ENCODE measurements at places on chromosomes 12 and 14.

DNA sequence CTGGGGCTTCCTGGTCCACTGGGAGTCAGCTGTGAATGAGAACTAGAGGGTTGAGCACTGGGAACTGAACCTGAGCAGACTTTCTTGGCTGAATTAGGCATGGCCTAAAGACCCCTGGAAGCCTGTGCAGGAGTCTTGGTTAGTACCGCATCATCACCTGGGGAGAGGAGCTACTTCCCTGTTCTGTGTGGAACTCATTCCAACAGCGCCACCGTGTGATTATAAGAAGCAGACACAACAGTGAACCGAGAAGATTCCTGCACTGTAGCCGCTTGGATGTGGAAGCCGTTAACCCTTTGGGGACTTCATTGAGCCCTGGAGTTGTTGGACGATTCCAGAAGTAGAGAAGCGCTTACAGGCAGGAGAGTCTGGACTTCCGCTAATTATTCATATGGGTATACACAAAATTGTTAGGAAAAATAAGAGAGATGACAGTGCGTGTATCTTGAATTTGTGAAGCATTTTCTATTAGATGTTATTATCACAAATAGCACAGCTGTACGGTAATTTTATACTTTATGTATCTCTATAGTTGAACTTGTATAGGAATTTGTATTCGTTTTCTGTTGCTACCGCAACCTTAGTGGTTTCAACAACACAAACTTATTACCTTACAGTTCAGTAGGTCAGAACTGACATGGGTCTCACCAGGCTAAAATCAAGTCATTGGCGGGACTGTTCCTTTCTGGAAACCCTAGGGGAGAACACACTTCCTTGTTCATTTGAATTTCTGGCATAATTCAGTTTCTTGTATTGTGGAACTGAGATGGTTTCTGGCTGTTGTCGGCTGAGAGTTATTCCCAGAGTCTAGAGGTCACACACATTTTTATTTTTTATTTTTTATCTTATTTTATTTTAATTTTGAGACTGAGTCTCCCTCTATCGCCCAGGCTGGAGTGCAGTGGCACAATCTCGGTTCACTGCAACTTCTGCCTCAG is 100.7 kb downstream of the C2CD5 start:
- DNase-seq, result no peak

DNA sequence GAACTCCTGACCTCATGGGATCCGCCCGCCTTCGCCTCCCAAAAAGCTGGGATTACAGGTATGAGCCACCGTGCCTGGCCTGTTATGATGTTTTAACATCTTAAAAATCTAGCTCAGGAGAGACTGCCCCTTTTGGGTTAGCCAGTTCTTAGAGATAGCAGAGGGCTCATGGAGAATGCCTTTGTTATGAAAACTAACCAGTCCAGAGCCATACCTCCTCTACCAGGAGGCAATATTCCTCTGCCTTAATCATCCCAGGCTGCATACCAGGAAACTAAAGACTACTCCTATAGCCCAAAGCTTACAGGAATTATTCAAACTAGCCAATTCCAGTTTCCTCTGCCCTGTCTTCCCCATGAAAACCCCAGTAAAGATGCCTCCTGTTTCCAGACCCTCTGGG is 96.0 kb upstream of the MDM1 start:
- no peak for DNase-seq

GRCh38 chr12:68771223-68771925 is 25.4 kb downstream of the SLC35E3 start:
- no peak for DNase-seq

DNA sequence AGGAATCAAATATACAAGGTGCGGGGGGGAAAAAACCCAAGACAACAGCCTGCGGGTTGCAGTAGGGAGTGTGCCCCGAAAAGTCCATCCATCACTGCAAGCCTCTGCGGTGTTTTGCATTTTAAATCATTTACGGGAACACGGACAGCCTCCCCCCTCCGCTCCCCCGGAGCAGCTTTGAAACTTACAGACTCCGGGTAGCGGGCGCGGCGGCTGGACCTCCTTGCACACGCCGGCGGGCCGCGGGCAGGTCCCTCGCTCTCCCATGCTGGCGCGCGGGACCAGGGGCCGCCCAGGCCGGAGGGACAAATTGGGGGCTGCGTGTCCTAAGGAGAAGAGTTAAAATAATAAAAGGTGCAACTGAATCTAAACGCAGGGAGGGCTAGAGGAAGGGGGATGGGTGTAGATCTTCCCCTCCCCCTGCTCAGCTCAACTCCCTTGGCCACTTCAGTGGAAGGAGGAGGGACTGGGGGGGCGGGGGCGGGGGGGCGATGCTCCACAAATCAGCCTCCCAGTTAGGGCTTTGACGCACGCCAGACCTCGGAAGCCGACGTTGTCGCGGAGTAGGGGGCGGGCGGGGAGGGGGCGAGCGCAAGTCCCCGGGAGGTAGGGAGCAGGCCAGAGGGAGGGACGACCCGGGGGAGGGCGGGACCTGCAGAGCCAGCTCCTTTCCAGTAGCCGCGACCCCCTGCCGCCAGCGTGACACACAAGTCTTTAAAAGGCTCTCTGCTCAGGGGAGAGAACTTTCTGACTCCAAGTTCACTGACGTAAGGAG is at the start of gene KCNJ8:
Gene KCNJ8 (minus strand): TSS at position 349 of the 775 bp plus-strand sequence. CDS start 1,090 bp downstream, outside the sequence.
- no peak for DNase-seq

DNA sequence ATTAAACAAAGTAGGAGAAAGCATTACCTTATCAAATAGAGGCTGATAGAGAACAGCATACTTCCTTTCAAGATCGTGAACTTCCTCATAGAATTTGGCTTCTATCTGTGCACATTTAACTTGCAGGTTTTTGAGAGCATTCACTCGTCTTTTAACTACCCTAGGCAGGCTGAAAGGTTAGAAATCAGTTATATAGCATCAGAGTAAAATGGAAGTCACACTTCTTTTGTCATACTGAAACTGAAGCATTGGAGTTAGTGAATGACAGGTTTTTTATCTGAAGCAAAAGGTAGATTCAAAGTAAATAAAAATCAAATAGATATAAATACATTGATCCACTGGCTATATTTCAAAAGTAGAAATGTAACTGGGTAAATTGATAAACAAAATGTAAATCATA is 24.4 kb downstream of the NAP1L1 start:
- no peak for DNase-seq

DNA sequence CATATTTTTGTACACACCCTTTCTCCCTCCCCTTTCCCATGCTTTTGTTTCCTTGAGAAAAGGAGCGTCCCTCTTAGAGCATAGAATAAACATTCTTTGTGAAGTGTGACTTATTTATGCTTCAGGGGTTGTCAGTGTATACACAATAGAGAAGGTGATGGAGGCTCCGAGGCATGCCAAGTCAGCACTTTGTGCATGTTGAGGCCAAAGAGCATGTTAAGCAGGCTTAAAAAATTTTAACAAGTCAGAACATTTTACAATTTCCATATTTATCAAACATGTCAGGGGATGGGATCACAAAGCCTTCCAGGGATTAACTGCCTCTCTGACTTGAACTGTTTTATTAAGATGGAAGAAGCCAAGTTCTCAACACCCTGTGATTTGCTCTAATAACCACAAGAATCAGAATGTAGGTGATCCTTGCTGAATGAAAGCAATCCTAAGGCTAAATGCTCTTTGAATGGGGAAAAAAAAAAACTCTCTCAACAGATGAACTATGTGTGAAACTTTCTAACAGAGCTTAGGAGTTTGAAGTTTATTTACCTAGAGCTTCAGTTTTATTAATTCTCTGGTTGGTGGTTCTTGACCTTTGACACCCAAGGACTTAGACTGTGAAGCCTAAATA is 223.1 kb downstream of the RAD51B start:
- DNase-seq, result no peak

DNA sequence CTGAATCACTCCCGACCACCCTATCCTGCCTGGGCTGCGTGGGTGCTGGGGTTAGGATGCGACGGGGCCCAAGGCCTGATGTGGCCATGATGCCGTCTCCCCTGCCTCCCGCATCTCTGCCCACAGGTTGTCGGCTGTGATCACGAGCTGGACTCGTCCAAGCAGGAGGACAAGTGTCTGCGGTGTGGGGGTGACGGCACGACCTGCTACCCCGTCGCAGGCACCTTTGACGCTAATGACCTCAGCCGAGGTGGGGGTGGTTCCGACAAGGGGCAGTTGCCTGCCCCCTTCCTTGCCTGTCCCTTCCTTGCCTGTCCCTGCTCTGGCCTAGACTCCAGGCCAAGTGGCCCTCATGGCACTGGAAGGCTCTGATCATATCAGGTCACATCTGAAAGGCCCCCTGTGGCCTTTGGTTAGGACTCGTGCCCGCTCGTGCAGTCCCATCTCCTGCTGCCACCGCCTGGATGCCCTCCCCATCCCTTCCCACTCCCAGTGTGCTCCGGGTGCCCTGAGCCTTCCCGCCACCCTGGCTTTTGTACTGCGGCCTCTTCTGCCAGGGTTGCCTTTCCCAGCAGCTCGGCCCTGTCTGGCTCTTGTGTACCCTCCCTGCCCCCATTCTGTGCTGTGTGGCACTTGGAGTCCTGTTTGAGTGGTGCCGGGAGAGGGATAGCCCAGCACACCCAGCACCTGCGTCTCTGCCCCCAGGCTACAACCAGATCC is 13.6 kb downstream of the PAPLN start:
- no peak for DNase-seq

DNA sequence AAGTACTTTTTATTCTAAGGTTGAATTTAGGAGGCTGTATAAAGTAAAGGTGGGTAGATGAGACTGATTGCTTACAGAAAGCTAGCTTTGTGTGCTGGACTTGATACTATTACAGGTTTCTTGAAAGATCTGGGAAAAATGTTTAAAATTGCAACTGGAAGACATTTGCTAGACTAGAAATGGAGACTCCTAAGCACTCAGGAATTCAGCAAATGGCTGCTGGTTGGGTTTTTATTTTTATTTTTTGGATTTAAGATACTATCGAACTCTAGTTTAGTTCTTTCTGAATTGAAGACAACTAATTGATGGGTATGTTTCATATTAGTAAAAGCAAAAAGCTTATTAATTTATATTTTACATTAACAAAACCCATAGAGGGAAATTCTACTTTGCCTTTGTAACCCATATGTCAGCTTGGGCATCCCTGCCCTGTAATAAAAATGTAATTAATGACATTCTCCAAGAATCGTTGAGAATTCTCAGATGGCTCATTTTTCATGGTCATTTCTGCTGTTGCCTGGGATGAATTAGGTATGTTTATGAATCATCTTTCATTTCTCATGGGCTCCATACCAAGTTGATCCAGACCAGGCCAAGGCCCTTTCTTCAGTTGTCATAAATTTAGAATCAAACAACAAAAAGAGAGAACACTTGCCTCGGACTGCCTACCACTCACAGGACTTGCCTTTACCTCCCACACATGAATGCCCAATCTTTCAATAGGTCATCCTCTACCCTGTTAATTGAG is 102.1 kb downstream of the ERGIC2 start:
- DNase-seq, result no peak

DNA sequence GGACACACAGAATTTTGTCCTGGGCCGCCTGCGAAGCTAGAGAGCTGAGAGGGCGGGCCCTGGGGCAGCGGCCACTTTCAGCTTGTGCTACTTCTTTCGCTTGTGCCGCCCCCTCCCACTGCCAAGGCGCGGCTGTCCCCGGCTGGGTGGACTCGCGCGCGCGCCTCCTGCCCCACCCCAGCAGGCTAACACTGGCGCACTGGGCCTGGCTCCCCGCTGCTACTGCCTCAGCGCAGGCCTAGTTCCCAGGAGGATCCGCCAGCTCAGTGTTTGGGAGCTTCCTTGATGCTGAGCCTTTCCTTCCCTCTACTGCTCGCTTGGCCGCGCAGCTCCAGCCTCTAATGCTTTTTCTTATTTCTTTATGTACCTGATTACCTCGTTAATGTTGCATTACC is 27.4 kb upstream of the METAP2 start:
- no peak for DNase-seq

GRCh38 chr12:51361161-51362016 is 14.9 kb upstream of the CELA1 start:
- DNase-seq, result no peak

GRCh38 chr14:21191809-21192446 is 36.1 kb upstream of the OR5AU1 start:
- DNase-seq, result no peak

GRCh38 chr14:93085911-93086310 is 29.8 kb downstream of the ITPK1 start:
- no peak for DNase-seq

DNA sequence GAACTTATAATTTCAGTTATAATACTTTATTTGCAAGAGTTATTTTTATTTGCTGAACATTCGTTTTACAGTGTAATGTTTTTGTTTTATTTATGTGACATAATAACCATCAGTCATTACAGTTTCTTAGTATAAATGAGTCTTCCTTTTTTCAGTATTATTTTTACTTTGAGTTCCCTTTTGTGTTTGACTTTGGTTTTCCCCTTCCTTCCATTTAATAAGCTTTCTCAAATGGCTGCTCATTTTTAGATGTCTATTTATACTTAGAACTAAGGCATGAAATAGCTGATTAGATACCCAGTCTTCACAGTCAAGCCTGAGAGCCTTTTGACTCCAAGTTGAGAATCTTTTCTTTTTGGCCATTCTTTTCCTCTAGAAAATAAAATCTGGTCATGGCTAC is 404.5 kb downstream of the LRFN5 start:
- no peak for DNase-seq

DNA sequence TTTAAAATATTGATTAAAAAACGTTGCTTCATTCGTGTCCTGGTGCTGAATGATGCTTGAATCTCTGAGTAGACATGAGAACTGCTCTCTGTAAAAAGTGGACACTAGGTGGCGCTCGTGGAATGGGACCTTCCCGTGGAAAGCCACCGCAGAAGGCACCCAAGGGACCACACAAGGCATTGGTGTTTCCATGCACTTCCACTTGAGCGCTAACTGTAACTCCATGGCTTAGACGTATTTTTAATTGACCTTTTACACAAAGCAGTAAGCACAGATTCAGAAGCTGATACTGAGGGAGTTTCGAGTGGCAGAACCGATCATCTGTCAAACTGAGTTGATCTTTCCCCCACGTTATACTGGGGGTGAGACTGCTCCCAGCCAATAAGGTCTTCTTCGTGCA is 135.3 kb downstream of the PRKCH start:
- DNase-seq, result no peak

DNA sequence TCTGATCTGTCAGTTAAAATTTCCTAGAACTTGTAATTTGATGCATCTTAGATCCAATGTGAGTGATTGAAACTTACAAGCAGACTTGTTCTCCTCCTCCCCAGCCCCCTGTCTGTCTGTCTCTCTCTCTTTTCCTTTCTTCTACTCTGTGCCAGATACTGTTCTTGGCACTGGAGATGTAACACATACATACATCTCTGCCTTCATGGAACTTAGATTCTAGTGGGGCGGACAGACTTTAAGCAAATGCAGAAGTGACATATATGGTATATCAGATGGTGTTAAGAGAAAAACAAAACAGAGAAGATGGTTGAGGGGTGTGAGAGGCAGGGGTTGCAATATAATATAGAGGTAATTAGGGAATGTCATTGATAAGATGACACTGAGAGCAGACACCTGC is 6.6 kb downstream of the CHST11 start:
- no peak for DNase-seq

- peak; percentile 11 for DNase-seq
Measured at GRCh38 chr12:12803186-12803585, 10.0 kb upstream of the DDX47 start.

- no peak for DNase-seq
Measured at GRCh38 chr12:2751230-2751629, 43.5 kb upstream of the FKBP4 start.
